AG08395 (cell line): ENCODE measurements at places on chromosomes 13 and 19.

- DNase-seq: no peak
Measured at GRCh38 chr13:42780044-42780443, 1.3 kb upstream of the FAM216B start.

DNA sequence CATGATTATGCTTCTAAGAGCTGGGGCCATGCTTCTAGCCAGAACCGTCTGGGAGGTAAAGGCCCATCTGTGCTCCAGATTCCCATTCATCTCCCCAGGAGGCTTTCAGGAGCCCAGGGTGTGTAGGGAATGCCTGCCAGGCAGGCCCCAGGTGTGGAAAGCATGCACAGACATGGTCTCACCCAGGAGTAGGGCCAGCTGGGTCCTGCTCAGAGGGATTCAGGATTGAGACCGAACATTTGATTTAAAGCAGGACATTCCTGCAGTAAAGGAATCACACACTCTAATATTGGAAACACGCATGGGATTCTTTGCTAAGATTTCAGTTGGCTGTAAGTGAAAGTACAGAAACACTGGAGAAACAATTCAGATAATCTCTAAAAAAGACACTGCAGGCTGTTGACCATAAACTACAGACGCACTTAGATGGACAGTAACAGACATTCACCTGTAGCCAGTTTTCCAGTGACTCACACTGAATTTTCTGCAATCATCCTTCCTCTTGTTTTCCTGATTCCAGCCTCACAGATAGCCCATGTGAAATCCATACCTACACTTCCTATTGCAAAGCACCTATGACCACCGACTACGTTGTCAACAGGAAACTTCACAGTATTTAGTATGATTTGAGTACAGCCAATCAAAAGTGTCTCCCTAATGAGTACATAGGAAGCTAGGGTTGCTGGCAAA is 257.8 kb downstream of the TBC1D4 start:
- DNase-seq: no peak

DNA sequence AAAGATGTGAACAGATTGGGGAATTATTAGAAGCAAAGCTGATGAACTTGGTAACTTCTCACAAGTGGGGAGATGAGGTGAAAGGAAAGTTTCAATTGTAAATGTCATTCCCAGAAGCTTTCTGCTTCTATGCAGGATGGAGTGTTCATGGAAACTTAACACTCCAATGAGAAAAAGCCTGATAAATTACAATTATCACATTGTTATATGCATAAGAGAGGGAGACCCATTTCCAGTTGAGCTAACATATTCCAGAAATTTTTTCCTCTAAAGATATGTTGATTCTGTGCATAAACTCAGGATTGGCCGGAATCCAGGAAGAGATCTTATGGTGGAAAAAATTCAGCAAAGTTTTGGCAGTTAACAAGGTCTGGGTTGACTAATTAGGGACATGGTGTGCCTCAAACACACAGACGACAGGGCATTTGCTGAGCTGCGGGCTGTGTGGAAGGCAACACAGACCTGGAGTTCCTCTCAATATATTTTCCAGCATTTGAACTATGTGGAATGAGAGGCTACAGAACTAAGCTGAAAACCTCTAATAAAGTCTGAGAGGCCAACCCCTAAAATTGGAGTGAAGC is 64.9 kb upstream of the FGF14 start:
- DNase-seq: no peak

- DNase-seq: no peak
Measured at GRCh38 chr13:25633093-25633492, 261.3 kb downstream of the ATP8A2 start.

DNA sequence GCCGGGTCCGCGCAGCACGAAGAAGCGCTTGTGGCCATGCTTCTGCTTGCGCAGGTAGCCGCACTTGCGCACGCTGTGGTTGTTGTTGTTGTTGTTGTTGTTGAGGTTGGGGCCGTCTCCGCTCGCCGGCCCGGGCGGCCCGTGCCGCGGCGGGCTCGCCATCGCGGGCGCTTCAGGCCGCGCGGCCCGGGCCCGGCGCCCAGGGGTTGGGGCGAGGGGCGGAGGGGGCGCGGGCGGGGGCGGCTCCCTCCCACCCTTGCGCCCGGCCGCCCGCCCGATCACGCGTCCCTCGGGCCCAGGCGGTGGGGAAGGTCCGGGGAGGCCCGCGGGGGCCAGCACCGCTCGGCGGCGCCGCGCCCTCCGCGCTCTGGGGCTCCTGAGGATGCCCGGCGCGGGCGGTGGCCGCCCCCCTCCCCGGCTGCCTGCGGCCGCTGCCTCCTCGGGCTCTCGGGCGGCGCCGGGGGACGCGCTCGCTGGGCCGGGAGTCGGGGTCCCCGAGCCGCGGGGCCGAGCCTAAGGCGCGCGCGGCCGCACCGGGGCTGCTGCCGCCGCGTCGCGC is 412 bp downstream of the IRS2 start:
- no peak for DNase-seq
